KBM-7 (cell line): ENCODE measurements at places on chromosomes 13 and 19.

- DNase-seq: no peak
Measured at GRCh38 chr13:40664350-40665125, 1.9 kb downstream of the FOXO1 start.

GRCh38 chr13:22108283-22108942 is 437.5 kb downstream of the FGF9 start:
- DNase-seq: no peak

- DNase-seq: no peak
Measured at GRCh38 chr19:55472463-55472862, 4.0 kb upstream of the ZNF628 start.

DNA sequence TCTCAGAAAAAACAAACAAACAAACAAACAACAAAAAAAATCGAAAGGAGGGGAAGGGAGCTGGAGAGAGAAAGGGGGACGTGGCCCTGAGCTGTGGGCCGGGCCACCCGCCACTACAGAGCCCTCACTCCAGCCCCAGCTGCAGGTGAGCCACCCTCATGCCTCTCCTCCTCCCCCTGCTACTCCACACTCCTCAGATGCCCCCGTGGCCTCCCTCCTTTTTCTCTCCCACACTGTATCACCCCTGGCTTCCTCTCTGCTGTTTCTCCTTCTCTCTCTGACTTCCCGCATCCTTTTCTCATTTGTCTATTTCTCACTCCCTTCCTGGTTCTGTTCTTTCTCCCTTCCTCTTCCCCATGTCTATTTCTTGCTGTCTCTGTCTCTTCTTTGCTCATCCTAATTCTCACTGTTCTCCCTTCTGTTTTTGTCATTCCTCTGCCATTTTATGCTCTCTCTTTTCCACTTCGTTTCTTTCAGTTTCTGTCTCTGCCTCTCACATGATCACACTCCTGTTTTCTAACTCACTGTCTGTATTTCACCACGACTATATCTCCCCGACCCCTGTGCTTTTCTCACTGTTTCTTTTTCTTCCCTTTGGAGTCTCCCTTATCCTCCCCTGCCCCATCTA is 2.7 kb downstream of the KLK2 start:
- no peak for DNase-seq

DNA sequence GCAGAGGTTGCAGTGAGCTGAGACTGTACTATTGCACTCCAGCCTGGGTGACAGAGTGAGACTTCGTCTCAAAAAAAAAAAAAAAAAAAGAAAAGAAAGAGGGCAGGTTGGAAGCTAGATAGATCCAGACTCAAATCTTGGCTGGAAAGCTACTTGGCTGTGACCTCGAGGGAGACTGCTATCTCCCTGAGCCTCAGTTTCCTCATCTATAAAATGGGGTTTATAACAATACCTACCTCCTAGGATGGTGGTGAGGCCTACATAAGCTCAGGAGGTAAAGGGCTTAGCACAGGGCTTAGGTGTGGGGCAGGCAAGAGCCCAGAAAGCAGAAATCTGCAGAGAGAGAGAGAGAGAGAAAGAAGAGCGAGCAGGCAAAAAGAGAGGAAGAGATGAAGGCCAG is 24.2 kb upstream of the DACT3 start:
- DNase-seq: no peak
